ENCODE measurements at places on chromosomes 4 and X.

GRCh38 chrX:123173833-123174232 is 10.2 kb upstream of the GRIA3 start:
- DNase-seq, result no peak

GRCh38 chrX:40953369-40953768 is 131.9 kb upstream of the USP9X start:
- no peak for DNase-seq

DNA sequence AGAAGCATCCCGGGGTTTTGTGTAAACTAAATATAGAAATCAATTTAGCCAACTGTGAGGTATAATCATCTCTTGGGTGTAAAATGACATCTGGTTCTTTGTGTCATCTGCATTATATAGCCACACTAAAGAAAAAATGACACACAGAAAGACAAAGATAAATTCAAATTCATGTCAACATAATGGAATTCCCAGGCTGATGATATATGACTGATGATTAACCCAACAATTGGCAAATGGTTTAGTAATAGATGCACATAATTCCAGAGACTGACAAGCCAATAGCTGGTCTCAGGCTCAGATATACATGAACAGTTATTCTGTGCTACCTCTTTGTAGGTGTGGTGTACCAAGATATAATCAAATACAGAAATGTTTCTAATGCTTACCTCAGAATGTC is 375.4 kb upstream of the PITX2 start:
- no peak for DNase-seq

- DNase-seq, result no peak
Observed at GRCh38 chrX:41543025-41543424, 95.9 kb downstream of the NYX start.

GRCh38 chr4:100311181-100311580 is 120.9 kb upstream of the DDIT4L start:
- no peak for DNase-seq

GRCh38 chrX:100863326-100863864 is 10.8 kb downstream of the NOX1 start:
- no peak for DNase-seq

DNA sequence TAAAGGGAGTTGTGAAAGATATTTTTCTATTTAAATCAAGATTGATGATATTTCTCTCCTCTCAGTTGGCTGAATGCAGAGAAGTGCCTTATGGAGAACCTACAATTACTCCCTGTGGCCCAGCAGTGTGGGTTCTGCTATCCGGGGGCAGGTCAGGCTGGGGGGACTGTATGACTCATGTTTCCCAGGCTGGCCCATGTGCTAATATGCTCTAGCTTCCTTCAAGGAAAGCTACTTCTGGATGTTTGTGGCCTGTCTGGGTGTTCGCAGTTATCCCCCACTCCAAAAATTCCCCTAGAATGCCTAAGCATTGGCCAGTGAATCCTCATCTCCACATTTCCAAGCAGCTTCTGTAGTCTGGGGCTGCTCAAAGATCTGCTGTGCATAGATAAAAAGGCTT is 58.9 kb upstream of the SPP1 start:
- DNase-seq, result no peak

GRCh38 chrX:36867143-36867542 is 141.0 kb upstream of the FAM47C start:
- no peak for DNase-seq

GRCh38 chrX:129984111-129984958 is 1.9 kb downstream of the BCORL1 start:
- DNase-seq, result peak; percentile 62

- DNase-seq, result no peak
Observed at GRCh38 chrX:101931136-101931487, 715 bp downstream of the ZMAT1 start.

- DNase-seq, result no peak
Observed at GRCh38 chrX:128929271-128930057, 593.8 kb downstream of the SMARCA1 start.

DNA sequence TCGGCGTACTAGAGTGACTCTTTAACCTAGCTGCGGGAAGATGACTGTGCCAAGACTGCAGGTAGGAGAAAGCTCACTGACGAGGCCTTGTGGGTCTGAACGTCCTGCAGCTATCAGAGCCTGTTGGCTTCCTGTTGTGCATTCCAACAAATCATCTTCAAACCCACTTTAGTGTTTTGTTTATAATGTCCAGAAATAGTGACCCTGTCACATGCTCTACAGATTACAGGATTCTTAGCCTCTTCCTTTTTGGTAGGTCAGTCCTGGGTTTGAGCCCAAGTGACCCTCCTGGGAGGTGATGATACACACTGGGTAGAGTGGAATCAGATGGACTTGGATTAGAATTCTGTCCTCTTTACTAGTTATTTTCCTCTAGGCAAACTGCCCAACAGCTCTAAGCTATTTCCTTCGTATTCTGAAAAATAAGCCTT is 33.2 kb downstream of the HTT start:
- DNase-seq, result no peak

GRCh38 chrX:152632445-152633097 is 5.1 kb upstream of the GABRQ start:
- DNase-seq, result peak; percentile 47

GRCh38 chr4:123621072-123621705 is 224.6 kb downstream of the SPRY1 start:
- no peak for DNase-seq

DNA sequence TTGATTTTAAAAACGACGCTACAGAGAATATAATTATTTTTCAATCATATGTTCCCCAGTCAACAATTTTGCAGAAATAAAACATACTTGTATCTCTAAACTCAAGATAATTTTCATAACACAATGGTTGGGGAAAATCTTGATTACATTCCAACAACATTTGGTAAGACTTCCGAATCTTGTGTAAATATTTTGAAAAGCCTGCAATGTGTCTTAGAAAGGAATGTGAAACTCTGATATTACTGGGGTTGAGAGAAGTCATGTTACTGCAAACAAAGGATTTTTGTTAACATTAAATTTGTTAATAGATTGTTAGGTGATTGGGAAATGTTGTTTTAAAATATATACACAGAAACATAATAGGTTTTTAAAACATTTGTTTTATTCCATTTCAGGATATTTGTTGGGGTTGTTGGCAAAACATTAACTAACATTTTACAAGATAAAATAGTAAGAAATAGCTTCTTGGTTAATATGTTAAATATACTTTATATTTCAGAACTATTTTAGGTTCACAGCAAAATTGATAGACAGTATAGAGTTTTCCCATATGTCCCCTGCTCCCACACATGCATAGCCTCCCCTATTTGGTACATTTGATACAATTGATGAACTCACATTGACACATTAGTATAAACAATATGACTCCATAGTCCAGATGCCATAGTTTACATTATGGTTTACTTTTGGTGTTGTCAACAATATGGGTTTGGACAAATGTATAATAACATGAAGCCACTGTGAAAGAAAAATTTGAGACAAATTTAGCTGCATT is 218.6 kb upstream of the FAM47A start:
- no peak for DNase-seq

All from activated naive CD4-positive, alpha-beta T cell treated with anti-CD3 and anti-CD28 coated beads, Interleukin-2, amount 10 ng/mL, durations not matched to agents 7 days and 5 days (primary cell).